ENCODE measurements at places on chromosomes 1 and 21.

- no peak for DNase-seq
Measured at GRCh38 chr1:192162376-192162775, 4.1 kb downstream of the RGS18 start.

- DNase-seq, result no peak
Measured at GRCh38 chr1:213389061-213389581, 338.1 kb downstream of the RPS6KC1 start.

- DNase-seq, result no peak
Measured at GRCh38 chr1:244050835-244051444, at the start of gene ZBTB18. TSS of gene ZBTB18 (plus strand) at chr1:244051283. CDS start at chr1:244051432, 149 bp downstream.

DNA sequence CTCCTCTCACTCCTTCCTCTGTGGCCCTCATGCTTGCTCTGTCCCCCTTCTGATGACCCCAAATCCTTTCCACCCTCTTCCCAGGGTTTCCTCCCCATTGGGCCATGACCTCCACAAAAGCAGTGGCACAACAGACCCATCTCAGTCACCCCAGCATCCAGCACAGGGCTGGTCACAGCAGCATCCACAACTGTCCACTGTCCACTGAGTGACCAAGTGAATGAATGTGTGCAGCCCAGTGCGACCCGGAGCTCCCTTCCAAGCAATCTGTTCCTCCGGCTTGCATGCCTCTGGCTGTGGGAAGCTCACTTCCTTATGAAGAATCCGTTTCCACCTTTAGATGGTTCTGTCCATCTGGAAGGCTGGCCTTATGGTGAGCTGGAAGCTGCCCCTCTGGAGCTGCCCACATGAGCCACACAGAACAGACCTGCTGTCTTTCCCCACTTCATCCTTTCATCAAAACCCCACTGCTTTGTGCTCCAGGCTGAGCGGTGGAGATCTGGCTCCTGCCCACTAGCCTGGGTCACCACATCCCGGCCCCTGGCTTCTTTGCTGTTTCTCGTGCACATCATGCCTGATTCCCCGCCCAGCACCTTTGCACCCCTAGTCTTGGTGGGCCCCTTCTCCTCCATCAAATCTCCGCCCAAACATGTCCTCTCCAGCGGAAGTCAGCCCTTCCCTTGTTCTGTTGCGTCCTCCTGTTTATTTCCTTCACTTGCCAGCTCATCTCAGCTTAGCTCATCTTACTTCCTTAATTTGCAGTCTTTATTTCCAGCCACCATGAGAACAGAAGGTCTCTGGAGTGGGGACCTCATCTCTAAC, 56.4 kb downstream of the EDN2 start:
- no peak for DNase-seq
